ENCODE measurements at places on chromosomes 5 and 9. TPM values are rescaled to one million over a fixed set of nuclear protein-coding genes. Genes with fewer than 3 reads are reported as not detected.

GRCh38 chr5:36355516-36355915, 53.8 kb upstream of the RANBP3L start:
- no peak for DNase-seq

- DNase-seq: no peak
Observed at GRCh38 chr5:53069626-53070025, 39.9 kb downstream of the MOCS2 start.

DNA sequence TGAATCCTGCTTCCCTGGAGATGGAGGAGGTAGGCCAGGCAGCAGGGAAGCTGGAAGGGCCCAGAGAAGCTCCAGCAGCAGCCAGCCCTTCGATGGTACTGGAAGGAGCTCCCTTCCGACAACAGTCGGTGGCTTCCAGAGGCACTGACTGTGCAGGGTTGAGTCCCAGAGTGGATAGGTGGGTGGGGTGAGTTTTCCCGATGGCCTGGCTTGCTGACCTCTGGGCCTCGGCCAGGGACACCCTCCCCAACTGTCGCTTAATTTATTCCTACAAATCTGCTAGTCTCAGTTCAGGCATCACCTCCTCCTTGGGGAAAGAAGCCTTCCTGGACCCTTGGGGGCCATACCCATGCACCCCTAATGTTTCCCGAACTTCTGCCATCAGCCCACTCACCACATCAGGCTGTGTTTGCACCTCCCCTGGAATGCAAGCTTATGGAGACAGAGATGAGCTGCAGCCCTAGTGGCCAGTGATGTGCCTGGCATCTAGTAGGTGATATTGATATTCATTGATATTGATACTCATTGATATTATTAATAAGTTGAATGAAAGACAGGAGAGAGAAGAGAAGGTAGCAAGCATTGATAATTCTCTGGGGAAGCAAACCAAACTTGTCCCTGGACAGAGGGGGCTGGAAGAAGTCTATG, 104.6 kb upstream of the BOD1 start:
- DNase-seq: no peak

The SOX30 gene
- 0.84 TPM for polyA plus RNA-seq

DNA sequence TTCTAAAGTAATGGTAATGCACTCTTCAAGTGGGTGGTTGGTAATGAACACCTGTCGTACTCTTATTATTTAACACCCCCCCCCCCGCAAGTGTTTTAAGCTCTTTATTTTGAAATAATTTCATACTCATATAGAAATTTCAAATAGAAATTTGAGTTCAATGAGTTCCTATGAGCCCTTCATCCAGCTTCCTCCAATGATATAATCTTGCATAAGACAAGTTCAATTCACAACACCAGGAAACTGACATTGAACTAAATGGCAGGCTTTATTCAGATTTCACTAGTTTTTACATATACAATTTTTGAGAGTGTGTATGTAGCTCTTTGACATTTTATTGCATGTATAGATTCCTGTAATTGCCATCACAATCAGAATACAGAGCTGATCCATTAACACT, 30.9 kb upstream of the OSMR start:
- no peak for DNase-seq

DNA sequence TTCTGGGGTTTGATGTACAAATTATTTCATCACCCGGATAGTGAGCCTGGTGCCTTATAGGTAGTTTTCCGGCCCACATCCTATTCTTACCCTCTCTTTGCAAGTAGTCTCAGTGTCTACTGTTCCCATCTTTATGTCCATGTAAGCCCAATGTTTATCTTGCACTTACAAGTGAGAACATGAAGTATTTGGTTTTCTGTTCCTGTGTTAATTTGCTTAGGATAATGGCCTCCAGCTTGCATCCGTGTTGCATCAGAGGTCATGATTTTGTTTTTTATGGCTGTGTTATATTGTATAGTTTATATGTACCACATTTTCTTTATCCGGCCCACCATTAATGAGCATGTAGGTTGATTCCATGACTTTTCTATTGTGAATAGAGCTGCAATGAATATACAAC, 136.5 kb downstream of the PRR16 start:
- no peak for DNase-seq

DNA sequence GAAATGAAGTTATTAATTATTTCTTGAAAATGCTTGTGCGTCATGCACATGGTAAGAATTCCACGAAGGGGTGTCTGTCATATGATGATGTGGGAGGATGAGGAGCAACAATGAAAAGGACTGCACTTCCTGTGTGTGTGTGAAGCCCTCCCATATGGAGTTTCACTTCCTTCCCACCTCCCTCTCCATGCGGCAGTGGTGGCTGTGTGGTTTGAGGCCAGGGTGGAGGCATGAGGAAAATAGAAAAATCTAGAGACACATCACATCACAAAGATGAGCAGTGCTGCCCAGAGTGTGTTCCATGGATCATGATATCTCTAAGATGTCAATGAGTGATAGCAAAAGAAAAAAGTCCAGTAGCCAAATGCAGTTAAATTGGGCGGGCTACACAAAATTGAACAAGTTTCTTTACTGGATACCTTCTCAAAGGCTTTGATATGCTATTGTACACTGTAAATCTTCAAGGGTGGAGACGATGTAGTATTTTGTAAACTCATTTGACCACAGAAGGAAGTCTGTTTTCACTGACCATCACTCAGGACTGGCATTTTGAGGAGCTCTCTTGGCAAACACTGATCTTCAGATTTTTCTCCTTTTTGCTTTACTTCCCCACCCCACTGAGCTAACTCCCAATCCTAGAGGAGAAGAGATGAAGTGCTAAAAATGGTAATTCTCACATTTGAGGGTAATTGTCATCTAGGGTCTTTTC, 55.7 kb upstream of the EQTN start:
- DNase-seq: no peak

The IGFBPL1 gene
- not detected for polyA plus RNA-seq

DNA sequence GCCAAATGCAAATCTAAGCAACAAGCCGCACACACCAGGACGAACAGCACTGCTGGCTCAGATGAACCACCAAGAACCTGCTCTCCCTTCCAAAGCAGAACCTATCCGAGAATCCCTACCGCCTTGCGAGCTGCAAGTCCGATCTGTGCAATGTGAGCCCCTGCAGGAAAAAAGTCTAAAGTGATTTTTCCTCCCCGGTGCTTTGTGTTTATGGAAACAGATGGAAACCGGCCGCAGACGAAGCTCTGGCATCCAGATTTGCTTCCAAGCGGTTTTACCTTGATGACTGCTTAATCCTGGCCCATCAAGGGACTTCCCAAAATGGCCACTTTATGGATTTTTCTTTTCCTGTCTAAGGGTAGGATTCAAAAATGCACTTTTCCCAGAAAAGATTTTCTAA, 112.5 kb downstream of the VAV2 start:
- no peak for DNase-seq

- peak; percentile 36 for DNase-seq
Observed at GRCh38 chr5:32172923-32173266, 1.2 kb downstream of the GOLPH3 start.

DNA sequence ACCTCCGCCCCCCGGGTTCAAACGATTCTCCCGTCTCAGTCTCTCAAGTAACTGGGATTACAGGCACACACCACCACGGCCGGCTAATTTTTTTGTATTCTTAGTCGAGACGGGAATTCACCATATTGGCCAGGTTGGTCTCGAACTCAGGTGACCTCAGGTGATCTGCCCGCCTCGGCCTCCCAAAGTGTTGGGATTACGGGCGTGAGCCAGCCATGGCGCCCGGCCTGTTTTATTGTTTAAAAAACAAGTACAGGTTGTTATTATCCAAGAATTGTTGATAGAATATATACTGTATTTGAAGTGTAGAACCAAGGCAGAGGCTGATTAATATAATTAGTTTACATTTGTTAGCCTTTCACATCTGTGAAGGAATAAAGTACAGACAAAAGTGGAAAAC, 8.9 kb downstream of the PARP8 start:
- DNase-seq: no peak

The NIM1K gene
- polyA plus RNA-seq: 0.26 TPM

The PCDHGB5 gene
- not detected for polyA plus RNA-seq

- no peak for DNase-seq
Observed at GRCh38 chr9:37732952-37733351, 20.7 kb upstream of the TRMT10B start.

DNA sequence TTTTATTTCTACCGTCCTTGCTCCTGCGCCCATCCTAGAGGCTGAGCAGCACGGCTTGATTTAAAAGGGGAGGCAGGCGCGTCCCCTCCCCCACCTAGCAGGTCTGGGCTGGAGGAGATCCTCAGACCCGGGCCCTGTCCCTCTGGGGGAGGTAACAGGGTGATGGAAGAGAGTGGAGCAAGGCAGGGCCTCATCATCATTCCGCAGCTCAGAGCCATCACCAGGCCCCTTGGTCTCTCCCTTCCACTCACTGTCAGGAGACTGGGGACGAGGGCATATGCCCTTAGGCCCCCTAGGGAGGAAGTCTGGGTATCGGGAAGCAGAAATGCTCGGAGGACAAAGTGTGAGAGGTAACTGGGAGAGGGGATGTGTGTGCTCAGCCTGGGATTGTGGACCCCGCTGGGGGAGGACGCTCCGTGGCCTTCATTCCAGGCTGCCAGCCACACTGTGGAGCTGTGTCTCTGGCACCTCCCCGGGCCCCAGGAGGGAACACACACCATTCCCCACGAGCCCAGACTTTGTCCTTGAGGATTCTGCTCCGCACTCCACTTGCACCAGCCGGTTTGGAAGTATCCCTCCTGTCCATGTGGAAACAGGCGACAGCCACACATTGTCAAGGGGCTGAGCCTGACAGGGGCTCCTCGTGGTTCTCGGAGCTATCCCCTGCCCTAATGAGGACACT, 761 bp downstream of the REEP2 start:
- DNase-seq: no peak

GRCh38 chr9:34098307-34098706, 28.2 kb downstream of the DCAF12 start:
- DNase-seq: no peak

- DNase-seq: no peak
Observed at GRCh38 chr9:70324963-70325362, 66.2 kb downstream of the SMC5 start.

The MAML1 gene
- polyA plus RNA-seq: 3.3 TPM

- DNase-seq: no peak
Observed at GRCh38 chr5:138840103-138840502, 35.0 kb downstream of the LRRTM2 start.

The CCDC171 gene
- 0.29 TPM for polyA plus RNA-seq

DNA sequence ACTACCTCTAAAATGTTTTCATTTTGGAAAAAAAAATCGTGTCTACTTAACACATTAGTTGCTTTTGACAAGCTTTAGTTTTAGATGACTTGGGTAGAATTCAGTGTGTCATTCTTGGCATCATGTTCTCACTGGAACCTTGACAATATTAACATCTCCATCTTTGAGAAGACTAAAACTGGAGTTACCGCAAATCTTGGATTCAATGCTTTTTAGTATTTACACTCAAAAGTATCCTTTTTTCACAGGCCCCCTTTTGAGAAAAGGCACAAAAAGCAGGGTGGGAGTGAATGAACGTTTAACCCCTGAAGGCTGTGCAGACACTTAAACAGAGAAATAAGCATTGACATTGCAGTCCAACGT, 549.1 kb downstream of the CSNK1G3 start:
- no peak for DNase-seq

- no peak for DNase-seq
Observed at GRCh38 chr9:81312346-81312745, 377.0 kb downstream of the TLE1 start.

The IL17B gene
- not detected for polyA plus RNA-seq

DNA sequence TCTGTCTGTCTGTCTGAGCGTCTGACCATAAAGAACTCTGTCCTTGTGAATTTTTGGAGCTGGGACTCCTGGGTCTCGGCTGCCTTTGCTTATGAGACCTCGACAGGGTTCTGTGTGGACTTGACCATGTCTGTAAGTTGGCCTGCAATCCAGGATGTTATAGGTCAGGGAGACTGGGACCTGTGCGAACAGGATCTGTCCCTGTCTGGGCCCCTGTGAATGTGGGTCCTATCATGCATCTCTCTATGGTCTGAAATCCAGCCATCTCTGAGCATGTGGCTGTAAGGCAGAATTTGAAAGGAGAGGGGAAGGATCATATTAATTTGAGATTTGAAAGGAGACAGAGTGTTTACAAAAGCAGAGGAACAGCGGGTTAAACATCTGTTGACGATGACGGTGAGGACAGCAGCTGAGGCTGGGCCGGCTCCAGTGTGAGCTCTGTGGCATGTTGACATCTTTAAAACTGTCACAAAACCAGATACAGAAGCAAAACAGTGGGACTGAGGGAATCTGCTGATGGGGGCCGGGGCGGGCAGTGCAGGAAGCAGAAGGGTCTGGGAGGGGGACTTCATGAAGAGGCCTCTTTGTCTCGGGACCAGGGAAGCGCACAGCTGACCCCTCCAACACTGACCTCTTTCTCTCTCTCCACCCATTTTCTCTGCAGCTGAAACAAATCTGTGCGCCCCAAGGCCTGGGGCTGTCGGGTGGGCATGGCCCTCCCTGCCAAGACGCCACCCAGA, 19.1 kb upstream of the MVB12B start:
- DNase-seq: no peak

The SPOCK1 gene
- polyA plus RNA-seq: not detected

DNA sequence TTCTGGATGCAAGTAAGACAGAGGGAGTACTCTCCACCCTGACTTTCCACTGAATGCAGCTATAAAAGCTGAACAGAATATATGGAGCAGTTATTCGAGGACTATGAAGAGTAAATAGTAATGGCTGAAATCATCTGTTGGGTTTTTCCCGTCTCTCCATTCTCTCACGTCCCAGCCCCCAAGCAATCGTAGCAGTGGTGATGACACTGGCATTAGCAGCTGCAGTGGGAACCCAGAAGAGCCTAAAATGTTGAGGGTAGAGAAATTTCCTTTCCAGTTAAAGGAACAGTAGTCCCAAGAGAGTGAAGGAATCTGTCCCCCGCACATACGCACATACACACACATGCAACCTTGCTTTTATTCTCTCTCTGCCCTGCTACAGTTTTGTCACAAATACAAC, 33.2 kb downstream of the MED27 start:
- DNase-seq: no peak

DNA sequence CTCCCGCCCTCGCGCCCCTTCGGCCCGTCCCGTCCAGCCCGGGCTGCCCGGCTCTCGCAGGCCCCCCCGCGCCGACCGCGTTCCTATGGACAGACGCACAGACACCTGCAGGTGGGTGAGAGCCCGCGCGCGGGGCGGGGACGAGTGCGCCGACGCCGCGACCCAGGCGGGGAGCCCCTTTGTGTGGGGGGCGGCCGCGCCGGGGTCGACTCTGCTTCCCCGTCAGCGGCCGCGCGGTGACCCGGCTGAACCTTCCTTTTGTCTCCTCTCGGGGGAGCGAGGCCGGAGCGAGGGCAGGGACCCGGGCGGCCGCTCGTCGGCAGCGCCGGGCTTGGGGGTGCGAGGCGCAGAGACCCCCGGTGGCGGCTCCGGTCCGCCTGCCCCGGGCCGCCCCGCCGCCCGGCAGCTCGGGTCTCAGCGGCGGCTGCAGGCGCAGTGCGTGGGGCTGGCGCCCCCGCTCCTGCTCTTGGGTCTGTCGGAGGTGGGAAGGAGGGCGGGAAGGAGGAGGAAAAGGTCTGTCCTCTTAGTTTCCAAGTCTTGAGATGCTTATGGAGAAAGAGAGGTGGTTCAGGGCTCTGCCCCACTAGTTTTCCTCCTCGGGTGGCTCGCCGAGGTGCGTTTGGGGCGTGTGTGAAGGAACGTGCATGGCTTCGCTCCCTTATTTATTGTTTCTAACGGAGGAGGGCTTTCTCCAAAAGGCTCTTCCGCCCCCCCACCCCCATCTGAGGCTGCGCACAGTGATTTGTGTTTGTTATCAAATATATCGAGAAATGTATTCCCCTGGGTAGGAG, 576 bp downstream of the KIAA1958 start:
- DNase-seq: peak; percentile 40

Data from CD4-positive, CD25-positive, alpha-beta regulatory T cell (primary cell).